ENCODE measurements at places on chromosomes 7 and 10.

DNA sequence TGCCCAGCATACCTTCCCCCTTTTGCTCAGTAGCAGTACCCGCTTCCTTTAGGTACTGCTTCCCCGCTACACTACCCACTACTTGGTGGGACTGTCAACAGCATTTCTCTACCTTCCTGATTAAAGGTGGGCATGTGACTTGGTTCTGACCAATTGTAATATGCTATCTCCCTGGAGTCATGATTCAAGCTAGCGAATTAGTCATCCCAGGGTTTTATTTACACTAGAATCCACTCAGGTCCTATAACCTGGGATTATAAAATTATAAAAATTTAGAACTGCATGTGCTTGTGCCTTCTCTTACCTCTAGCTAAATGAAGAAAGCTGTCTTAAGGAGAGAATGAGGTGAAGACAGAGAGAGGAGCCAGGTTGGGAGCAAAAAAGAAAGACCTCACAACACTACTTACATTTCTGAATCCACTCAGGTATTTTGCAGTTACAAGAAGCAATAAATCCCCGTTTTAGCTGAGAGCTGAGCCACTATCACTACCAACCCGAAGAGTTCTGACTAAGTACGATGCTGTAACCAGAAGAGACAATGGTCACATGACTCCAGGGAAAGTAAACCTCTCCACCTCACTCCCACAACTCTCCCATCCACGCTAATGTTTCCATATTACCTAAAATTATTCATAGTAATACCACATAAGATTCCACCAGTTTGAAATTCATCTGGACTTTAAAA, 9.7 kb downstream of the GBX1 start:
- no peak for DNase-seq

DNA sequence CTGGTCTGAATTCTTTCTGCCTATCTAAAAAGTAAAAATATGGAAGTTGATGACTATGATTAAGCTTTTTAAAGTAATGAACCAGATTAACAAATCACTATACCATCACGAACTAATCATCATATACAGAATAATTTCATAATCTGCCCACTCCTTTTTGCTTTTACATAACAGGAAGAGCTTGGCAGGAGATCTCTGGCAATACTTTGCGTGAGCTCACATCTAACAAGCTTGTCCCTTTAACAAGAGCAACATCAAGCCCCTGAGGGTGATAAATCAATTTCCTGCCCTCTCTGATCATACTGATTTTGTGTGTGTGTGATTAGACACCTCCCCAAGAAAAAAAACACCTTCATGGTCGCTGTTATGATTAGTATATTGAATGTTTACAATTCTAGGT, 143.5 kb upstream of the ASAH2 start:
- DNase-seq, result no peak

DNA sequence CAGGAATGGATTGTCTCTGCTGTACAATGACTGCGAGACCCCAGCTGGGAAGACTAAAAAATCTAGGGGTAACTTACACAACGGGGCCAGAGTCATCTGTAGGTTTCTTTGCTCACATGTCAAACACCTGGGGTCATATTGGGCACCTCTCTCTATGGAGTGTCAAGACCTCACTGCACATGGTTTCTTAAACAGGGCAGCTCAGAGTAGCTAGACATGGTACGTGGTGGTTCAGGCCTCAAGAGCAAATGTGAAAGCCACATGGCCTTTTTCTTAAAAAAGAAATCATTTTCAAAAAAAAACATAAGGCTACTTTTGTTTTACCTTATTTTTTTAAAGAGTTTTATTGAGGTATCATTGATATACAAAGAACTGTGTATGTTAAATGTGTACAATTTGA, 162.2 kb upstream of the ITGB1 start:
- DNase-seq, result no peak

DNA sequence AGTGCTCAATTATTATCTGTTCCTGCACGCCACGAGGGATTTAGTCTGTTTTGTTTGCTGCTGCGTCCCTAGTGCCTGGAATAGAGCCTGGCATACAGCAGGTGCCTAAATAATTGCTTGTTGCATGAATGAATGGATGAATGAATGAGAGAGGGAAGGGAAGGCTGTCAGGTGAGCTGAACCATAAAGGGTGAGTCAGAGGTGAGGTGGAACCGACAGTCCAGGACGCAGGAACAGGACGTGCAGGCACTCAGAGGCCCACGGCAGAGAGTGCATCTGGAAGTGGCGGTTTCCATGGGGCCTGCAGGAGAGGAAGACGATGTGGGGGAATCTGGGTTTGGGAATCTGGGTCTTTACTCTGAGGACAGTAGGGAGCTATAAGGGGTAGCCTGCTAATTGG, 17.7 kb upstream of the PPIF start:
- DNase-seq, result no peak

- no peak for DNase-seq
These were observed 8.4 kb downstream of the SSMEM1 start for GRCh38 chr7:130216025-130216424.
